AG09309 (cell line): ENCODE measurements at places on chromosomes 16 and 17.

GRCh38 chr17:38508570-38508950 lies 80.3 kb downstream of the ARHGAP23 start:
- no peak for DNase-seq

DNA sequence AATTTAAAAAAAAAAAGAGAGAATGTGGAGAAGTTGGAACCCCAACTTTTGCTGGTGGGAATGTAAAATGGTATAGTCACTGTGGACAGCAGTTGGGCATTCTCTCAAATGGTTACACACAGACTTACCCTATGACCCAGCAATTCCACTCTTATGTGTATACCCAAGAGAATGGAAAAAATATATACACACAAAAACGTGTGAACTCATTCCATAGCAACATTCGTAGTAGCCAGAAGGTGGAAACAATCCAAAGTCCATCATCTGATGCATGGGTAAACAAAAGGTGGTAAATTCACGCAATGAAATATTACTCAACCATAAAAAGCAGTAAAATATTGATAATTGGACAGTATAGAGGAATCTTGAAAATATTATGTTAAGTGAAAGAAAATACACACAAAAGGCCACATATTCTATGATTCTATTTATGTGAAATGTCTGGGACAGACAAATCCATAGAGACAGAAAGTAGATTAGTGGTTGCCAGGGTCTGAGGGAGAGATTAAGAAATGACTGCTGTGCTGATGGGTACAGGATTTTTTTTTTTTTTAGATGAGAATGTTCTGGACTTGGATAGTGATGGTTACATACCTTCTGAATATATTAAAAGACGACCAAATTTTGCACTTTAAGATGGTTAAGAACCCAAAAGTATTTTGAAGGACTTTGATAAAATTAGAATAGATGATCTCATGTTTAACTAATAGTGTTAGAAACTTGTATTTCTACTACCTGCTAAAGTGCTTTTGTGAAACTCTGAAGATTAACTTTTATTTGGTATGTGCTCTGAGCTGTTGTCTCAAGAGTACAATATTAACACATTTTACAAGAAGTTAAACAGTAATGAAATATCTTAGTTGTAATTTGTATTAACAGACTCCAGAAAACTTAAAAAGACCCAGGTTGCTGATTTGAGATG lies 60.9 kb downstream of the MRTFB start:
- DNase-seq = no peak

- DNase-seq = peak; percentile 85
Observed at GRCh38 chr16:57000271-57001025, 11.1 kb downstream of the NLRC5 start.

GRCh38 chr16:70737377-70738082 lies 51.7 kb upstream of the MTSS2 start:
- DNase-seq = peak; percentile 97

DNA sequence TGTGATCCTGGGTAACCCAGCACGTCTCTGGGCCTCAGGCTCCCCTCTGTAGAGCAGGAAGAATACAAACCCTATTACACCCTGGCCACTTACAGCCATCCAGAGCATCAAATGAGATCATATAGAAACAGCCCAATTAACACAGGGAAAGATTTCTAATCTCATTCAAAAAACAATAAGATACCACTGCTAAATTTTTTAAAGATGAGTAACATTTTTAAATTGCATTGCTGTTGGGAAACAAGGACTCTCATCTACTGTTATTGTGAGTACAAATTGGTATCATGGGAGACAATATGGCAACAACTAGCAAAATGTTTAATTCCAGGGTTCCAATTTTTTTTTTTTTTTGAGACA lies 41.1 kb downstream of the SRL start:
- no peak for DNase-seq

- DNase-seq = no peak
Observed at GRCh38 chr17:7363311-7363710, 8.4 kb downstream of the TMEM95 start.

DNA sequence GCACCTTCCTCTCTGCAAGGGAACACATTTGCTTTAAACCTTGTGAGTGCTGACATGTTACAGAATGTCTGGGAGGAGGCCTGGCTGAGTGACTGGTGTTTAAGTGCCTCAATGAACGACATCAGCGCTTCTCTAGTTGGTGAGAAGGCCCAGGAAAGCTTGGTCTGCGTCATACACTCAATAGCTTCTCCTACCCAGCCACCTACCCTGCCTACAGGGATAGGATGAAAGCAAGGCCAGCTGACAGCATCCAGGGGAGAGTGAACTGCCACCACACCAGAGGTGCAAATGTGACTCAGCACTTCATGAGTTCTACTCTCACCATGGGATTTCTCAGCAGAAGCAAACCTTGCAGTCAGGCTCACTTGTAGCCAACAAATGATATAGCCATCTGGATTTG lies 31.7 kb upstream of the CFAP20 start:
- no peak for DNase-seq

GRCh38 chr17:11935734-11936406 lies 61.4 kb downstream of the ZNF18 start:
- DNase-seq = no peak

- DNase-seq = no peak
Observed at GRCh38 chr17:77036136-77036840, 104.5 kb upstream of the SEC14L1 start.

DNA sequence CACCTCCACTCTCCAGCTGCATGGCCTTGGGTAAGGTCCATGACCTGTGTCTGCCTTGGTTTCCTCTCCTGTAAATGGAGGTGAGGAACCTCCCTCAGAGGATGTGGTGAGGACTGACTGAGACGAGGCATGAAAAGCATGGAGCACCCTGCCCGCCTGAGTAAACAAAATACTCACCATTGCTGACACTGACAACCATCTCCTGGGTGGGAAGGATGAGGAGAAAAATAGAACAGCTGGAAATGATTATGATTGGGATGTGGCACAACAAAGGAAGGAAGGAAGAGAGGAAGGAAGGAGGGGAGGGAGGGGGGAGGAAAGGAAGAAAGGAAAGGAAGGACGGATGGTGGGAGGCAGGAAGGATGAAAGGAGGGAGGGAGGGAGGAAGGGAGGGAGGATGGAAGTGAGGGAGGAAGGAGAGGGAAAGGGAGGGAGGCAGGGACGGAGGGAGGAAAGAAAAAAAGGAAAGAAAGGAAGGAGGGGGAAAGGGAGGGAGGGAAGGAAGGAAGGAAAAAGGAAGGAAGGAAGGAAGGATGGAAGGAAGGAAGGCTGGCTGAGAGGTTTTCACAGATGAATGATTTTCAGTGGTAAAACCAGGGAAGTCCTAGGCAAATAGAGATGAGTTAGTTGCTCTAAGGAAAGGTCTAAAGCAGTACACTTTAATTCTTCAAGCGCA lies 276.5 kb upstream of the XYLT1 start:
- no peak for DNase-seq

- DNase-seq = no peak
Observed at GRCh38 chr17:47057830-47058229, 78.8 kb upstream of the RPRML start.

GRCh38 chr17:64749306-64749705 lies 87.2 kb upstream of the SMURF2 start:
- no peak for DNase-seq

GRCh38 chr16:430904-431303 lies 5.5 kb downstream of the RAB11FIP3 start:
- DNase-seq = no peak

DNA sequence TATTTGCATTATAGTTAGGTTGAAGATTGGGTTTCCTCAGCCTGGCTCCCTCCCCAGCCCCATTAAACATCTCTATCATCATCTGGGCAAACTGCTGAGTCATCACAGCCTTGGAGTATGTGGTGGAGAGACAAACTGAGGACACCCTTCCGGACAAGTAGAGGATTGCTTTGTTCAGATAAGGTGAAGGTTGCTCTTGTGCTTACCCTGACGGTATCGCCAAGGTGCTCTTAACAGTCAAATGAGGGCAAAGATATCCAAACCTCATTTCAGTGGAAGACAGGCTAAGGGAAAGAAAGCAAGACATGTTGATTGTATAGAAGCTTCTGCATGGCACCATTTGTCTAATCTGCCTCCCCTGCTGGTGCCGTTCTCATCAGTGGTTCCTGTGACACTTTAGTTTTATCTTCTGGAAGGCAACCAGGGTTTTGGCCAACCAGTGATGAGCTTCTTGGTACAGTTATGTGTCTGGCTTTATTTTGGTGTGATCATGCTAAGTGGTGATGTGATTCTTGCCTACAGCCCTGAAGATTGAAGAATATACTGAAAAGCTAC lies 56.9 kb upstream of the LGALS9 start:
- no peak for DNase-seq

GRCh38 chr16:15885560-15886001 lies 2.8 kb downstream of the CEP20 start:
- no peak for DNase-seq
